ENCODE measurements at places on chromosomes 5 and 9. TPM values are rescaled to one million over a fixed set of nuclear protein-coding genes. Genes with fewer than 3 reads are reported as not detected.

TMEM215 gene
- not detected for total RNA-seq

DNA sequence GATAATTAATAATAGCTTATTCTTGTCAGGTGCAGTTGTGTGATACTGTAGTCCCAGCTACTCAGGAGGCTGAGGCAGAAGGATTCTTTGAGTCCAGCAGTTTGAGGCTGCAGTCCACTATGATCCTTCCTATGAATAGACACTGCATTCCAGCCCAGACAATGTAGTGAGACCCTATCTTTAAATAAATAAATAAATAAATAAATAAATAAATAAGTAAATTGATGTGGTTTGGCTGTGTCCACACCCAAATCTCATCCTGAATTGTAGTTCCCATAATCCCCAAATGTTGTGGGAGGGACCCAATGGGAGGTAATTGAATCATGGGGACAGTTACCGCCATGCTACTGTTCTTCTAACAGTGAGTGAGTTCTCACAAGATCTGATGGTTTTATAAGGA is 5.6 kb upstream of the ELL2 start:
- DNase-seq, result no peak

- DNase-seq, result no peak
Observed at GRCh38 chr9:109781541-109782197, 1.7 kb downstream of the PALM2AKAP2 start.

DNA sequence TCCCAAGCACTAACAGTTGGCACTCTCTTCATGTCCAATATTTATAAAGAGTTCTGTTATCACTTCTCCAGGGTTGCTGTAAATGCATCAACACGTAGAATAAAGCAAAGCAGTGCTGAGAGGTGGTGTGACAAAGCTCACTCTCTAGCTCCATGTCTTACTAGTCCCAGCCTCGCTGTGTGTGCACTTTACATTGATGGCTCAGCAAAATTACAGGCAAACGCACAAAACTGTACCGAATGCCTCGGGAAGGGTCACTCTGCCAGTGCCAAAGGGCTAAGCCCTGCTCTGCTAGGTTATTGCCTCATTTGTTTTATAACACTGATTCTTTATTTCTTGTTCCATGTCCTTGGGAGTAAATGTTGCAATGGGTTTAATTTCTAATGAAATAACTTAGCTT is 1005.9 kb upstream of the WWC1 start:
- no peak for DNase-seq

- no peak for DNase-seq
Observed at GRCh38 chr9:16661816-16662215, 208.7 kb downstream of the BNC2 start.

All from Caki2 (cell line).